ENCODE measurements at places on chromosomes 7 and 10. TPM values are rescaled to one million over a fixed set of nuclear protein-coding genes. Genes with fewer than 3 reads are reported as not detected.
A peak's percentile ranks its signal among the peaks of the same experiment; 100 is the strongest.

- H3K36me3 ChIP-seq: no peaks in the 10 kb centered on the region
- no peak overlapping the region for H3K27ac ChIP-seq
- DNase-seq: no peak
- H3K4me1 ChIP-seq: no peaks in the 10 kb centered on the region
- no peak overlapping the region for H3K4me3 ChIP-seq
Measured at GRCh38 chr7:36568452-36568849, 155.8 kb downstream of the AOAH start.

The TMEM184A gene
- 23.1 TPM for total RNA-seq

- H3K4me3 ChIP-seq: no peak overlapping the region
- H3K36me3 ChIP-seq: no peaks in the 10 kb centered on the region
- H3K4me1 ChIP-seq: no peaks in the 10 kb centered on the region
- H3K27me3 ChIP-seq: no peaks in the 10 kb centered on the region
- no peak for DNase-seq
Measured at GRCh38 chr7:78845155-78845554, 608.3 kb downstream of the MAGI2 start.

The HOXA2 gene
- 1.8 TPM for total RNA-seq

GRCh38 chr7:91784469-91784868 is 96.0 kb downstream of the MTERF1 start:
- no peaks in the 10 kb centered on the region for H3K27me3 ChIP-seq
- 0 out of 2 replicates have a peak, but pooled peaks cover 5% of the 10 kb centered on the region for H3K4me1 ChIP-seq
- DNase-seq: peak; percentile 83

The STYXL1 gene
- total RNA-seq: 61.3 TPM

The CRYGN gene
- total RNA-seq: not detected

The VGF gene
- total RNA-seq: 2.5 TPM

DNA sequence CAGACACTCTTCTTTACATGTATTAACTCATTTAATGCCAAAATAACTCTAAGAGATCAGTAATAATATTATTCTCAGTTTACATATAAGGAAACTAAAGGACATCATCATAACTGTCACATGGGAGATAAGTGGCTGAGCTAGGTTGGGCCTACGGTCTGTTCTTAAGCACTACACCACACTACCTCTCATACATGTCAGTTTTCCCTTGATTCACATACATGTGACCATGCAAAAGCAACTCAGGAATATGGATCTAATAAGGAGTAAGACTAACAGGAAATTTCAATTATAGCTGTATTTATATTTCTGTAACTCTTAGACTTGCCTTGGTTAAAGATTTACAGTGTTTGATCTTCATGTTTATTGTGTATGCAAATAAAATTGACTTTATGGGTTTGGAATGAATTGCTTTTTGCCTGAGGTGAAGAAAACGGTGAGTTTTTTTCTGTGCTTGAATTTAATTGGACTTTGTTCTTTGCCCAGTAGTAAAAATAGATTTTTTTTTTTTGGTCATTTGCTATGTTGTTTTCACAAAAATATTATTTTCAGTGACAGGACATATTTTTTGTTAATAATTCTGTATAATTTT is 69.7 kb downstream of the CYP51A1 start:
- H3K4me1 ChIP-seq: no peaks in the 10 kb centered on the region
- no peak overlapping the region for H3K27ac ChIP-seq
- 0 out of 2 replicates have a peak, but pooled peaks cover 2% of the 10 kb centered on the region for H3K36me3 ChIP-seq
- no peaks in the 10 kb centered on the region for H3K27me3 ChIP-seq
- no peak for DNase-seq

- no peak overlapping the region for H3K4me3 ChIP-seq
- peaks cover 46% of the 10 kb centered on the region for H3K27me3 ChIP-seq
- DNase-seq: no peak
- H3K4me1 ChIP-seq: no peaks in the 10 kb centered on the region
Measured at GRCh38 chr10:71483135-71483534, 86.4 kb downstream of the CDH23 start.

The TWIST1 gene
- 22.3 TPM for total RNA-seq

GRCh38 chr10:128438417-128439063 is 312.3 kb upstream of the MKI67 start:
- H3K4me3 ChIP-seq: no peak overlapping the region
- no peak for DNase-seq
- H3K27me3 ChIP-seq: no peaks in the 10 kb centered on the region
- no peaks in the 10 kb centered on the region for H3K4me1 ChIP-seq
- no peaks in the 10 kb centered on the region for H3K36me3 ChIP-seq

DNA sequence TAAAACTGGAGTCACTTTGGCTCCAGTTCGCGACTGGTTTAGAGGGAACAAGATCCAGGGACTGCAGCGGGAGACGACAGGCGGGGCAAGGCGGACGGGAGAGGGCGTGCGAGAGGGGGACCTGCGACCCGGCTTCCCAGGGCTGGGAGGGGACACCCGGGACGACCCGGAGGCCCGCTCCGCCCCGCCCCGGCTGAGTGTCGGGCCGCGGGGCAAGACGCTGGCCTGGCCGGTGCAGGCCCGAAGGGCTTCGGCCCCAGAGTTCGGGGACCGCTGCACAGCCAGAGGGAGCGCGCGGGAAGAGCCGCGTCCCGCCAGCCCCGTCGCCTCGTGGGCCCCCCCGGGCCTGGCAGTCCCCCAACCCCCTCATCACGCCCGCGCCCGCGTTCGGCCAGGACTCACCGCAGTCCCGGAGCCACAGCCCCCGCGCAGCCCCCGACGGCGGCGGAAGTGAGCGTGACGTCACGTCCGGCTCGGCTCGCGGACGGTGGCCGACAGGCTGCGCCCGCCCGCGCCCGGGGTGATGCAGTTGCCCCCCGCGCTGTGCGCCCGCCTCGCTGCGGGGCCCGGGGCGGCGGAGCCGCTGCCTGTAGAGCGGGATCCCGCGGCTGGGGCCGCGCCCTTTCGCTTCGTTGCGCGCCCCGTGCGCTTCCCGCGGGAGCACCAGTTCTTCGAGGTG is at the start of the genes TUBGCP2 and ZNF511:
Gene TUBGCP2 (minus strand): TSS at position 452 of the 679 bp plus-strand sequence. CDS start 5,931 bp downstream, outside the sequence.
Gene ZNF511 (plus strand): TSS at position 494 of the 679 bp plus-strand sequence. CDS start 30 bp downstream, at position 524.
- H3K36me3 ChIP-seq: peaks cover 4% of the 10 kb centered on the region
- no peaks in the 10 kb centered on the region for H3K27me3 ChIP-seq
- H3K4me1 ChIP-seq: peaks cover 17% of the 10 kb centered on the region
- H3K27ac ChIP-seq: peak within 1 kb of the TSS; percentile 85
- peak within 1 kb of the TSS; percentile 98 for H3K4me3 ChIP-seq

DNA sequence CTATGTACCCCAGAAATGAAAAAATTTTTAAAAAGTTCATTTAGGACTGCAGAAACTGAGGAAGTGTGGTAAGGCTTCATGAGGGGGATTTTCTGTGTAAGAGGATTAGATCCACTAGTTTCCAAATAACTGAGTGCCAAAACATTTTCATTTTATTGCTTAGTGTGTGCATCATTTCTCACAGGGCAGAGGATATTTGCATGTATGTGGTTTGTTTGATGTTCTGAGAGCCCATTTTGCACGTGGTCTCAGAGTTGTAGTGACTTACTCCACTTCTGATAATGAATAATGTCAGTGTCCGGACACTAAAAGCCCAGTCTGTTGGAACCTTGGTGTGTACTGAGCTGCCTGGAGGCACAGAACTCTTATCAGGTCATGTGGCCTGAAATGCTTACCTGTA is 299.9 kb downstream of the AUTS2 start:
- no peak for DNase-seq
- no peak overlapping the region for H3K27ac ChIP-seq
- no peaks in the 10 kb centered on the region for H3K36me3 ChIP-seq

DNA sequence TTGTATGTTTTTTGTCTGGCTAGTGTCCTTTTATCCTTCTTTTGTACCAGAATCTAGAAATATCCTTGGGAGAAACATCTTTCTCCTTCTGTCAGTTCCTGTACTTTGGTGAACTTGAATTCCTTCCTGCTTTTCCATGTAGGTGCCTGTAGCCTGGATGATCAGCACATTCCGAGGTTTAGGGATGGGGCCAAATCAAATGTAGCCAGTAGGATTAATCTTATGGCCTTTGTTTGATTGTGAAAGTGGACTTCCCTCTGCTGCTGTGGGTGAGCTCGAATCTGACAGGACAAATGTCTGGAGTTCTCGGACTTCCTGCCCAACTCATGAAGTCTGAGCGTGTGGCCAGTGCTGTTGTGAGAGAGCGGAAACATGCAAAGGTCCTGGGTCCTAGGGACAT is 33.2 kb upstream of the NAMPT start:
- no peak overlapping the region for H3K4me3 ChIP-seq
- no peaks in the 10 kb centered on the region for H3K36me3 ChIP-seq
- peak; percentile 16 for DNase-seq
- H3K4me1 ChIP-seq: peaks cover 35% of the 10 kb centered on the region
- no peak overlapping the region for H3K27ac ChIP-seq

- H3K36me3 ChIP-seq: 0 out of 2 replicates have a peak, but pooled peaks cover 4% of the 10 kb centered on the region
- H3K4me1 ChIP-seq: peaks cover 3% of the 10 kb centered on the region
- DNase-seq: no peak
- no peak overlapping the region for H3K4me3 ChIP-seq
Measured at GRCh38 chr7:151366880-151367222, 25.2 kb downstream of the NUB1 start.

GRCh38 chr7:110253093-110253492 is 837.8 kb upstream of the LRRN3 start:
- H3K27me3 ChIP-seq: no peaks in the 10 kb centered on the region
- H3K4me1 ChIP-seq: no peaks in the 10 kb centered on the region
- no peak overlapping the region for H3K27ac ChIP-seq
- no peak for DNase-seq
- H3K4me3 ChIP-seq: no peak overlapping the region

The SLC12A9 gene
- total RNA-seq: 31.2 TPM

The CADPS2 gene
- total RNA-seq: 7.5 TPM

The GARS1 gene
- total RNA-seq: 106 TPM

The ZNF775 gene
- 4.7 TPM for total RNA-seq

- no peaks in the 10 kb centered on the region for H3K4me1 ChIP-seq
- DNase-seq: no peak
- no peaks in the 10 kb centered on the region for H3K27me3 ChIP-seq
- H3K27ac ChIP-seq: no peak overlapping the region
- peaks cover 14% of the 10 kb centered on the region for H3K36me3 ChIP-seq
- H3K4me3 ChIP-seq: no peak overlapping the region
Measured at GRCh38 chr7:39656415-39656814, 33.0 kb downstream of the RALA start.

The FAM131B gene
- total RNA-seq: 6.9 TPM

The AGBL3 gene
- total RNA-seq: 2.5 TPM

The MYL10 gene
- total RNA-seq: 0.69 TPM

The OPN4 gene
- not detected for total RNA-seq

- no peaks in the 10 kb centered on the region for H3K36me3 ChIP-seq
- no peak overlapping the region for H3K4me3 ChIP-seq
- no peaks in the 10 kb centered on the region for H3K27me3 ChIP-seq
- no peak for DNase-seq
- H3K4me1 ChIP-seq: peaks cover 18% of the 10 kb centered on the region
Measured at GRCh38 chr10:11901833-11902475, 78.8 kb downstream of the PROSER2 start.

GRCh38 chr7:47771336-47771989 is 176.8 kb downstream of the PKD1L1 start:
- H3K27ac ChIP-seq: no peak overlapping the region
- H3K27me3 ChIP-seq: no peaks in the 10 kb centered on the region
- H3K4me3 ChIP-seq: no peak overlapping the region
- H3K36me3 ChIP-seq: no peaks in the 10 kb centered on the region

GRCh38 chr7:67764289-67764688 is 767.7 kb downstream of the TYW1 start:
- H3K27ac ChIP-seq: no peak overlapping the region
- no peaks in the 10 kb centered on the region for H3K4me1 ChIP-seq
- H3K36me3 ChIP-seq: no peaks in the 10 kb centered on the region
- DNase-seq: no peak
- H3K27me3 ChIP-seq: no peaks in the 10 kb centered on the region

- H3K27ac ChIP-seq: no peak overlapping the region
- no peak for DNase-seq
Measured at GRCh38 chr7:75906991-75907667, 7.8 kb upstream of the POR start.

The TMEM26 gene
- total RNA-seq: not detected

- no peaks in the 10 kb centered on the region for H3K27me3 ChIP-seq
- no peaks in the 10 kb centered on the region for H3K36me3 ChIP-seq
- H3K4me3 ChIP-seq: peak overlapping the region; percentile 41
- peak overlapping the region; percentile 88 for H3K27ac ChIP-seq
- peak; percentile 90 for DNase-seq
- H3K4me1 ChIP-seq: peaks cover 18% of the 10 kb centered on the region
Measured at GRCh38 chr7:140316165-140316661, 82.1 kb downstream of the SLC37A3 start.

DNA sequence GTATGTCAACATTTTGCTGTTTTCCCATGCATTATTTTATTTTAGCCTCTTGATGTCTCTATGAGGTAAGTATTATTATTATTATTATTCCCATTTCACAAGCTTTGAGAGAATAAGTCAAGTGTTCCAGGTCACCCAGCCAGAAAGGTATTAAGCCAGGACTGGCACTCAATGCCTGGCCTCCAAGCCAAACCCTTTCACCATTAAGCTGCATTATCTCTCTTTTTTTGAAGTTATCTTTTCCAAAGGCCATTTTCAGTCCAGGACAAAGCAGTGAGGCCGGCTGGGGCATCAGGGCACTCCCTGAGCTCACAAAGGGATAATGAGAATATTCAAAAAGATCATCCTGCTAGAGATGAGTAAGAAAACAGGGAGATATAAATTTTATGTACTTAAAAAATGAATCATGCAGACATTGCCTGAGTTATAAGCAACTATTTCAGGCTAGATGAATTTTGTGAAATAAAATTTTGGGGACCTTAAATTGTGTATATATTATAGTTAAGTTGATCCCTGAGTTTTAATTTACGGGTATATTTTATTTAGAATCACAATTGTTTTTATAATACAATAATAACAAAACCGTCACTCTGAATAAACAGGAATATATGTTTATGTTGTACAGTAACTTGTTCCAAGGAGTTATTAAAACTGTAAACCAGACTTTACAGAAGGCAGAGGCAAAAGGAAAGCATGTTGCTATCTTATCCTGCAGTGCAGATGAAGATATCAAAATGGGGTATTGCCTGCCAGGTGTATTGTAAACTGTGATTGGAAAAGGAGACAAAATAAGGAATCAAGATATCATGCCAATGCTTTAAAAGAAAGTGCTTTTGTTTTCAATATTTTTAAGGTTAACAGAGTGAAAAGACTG is 51.3 kb upstream of the CAV2 start:
- no peaks in the 10 kb centered on the region for H3K36me3 ChIP-seq
- H3K4me1 ChIP-seq: peaks cover 43% of the 10 kb centered on the region
- peak; percentile 55 for DNase-seq
- peak overlapping the region; percentile 88 for H3K27ac ChIP-seq
- H3K27me3 ChIP-seq: no peaks in the 10 kb centered on the region
- H3K4me3 ChIP-seq: peak overlapping the region; percentile 46
